GM12892 (cell line): ENCODE measurements at places on chromosomes 16 and 17.

DNA sequence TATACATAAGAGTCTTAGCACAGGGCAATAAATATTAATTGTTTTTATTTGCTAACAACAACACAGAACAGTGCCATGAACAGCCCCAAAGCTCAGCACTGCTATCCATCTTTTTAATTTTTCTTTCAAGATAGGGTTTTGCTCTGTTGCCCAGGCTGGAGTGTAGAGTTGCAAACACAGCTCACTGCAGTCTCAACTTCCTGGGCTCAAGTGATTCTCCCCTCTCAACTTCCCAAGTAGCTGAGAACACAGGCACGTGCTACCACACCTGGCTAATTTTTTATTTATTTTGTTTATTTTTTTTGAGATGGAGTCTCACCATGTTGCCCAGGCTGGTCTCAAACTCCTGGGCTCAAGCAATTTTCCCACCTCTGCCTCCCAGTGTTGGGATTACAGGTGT lies 47.6 kb upstream of the AKAP1 start:
- DNase-seq = no peak

DNA sequence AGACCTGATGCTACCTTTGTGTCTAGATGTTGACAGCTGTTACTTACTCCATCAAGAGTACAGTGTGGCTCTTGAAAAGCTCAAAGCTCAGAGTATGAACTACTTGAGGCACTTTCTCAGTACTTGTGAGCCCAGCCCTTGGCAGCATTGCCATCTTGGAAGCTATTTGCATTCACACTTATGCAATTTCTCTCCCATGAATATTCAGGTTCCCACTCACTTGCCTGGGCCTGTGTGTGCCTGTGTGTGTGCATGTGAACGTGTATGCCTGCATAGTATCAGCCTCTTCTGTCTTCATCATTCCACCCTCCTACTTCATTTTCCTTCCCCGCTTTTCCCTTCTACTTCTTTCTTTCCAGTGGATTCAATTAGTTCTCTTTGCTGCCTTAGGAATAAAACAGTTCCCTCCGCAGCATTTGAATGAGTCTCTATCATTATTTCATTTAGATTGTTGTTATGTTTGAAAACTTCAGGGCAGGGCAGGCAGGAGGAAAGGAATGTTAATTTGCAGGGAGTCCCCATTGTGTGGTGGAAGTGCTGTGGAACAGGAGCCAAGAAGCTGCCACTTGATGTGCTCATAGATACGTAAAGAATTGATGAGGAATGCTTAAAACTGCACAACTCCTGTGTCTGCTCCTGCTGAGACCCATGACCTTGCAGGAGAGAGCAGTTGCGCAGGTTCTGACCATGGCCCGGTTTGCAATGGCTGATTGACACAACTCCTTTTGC lies 58.9 kb downstream of the HS3ST4 start:
- no peak for DNase-seq

GRCh38 chr17:35255316-35255715 lies 12.4 kb downstream of the SLFN5 start:
- DNase-seq = no peak

DNA sequence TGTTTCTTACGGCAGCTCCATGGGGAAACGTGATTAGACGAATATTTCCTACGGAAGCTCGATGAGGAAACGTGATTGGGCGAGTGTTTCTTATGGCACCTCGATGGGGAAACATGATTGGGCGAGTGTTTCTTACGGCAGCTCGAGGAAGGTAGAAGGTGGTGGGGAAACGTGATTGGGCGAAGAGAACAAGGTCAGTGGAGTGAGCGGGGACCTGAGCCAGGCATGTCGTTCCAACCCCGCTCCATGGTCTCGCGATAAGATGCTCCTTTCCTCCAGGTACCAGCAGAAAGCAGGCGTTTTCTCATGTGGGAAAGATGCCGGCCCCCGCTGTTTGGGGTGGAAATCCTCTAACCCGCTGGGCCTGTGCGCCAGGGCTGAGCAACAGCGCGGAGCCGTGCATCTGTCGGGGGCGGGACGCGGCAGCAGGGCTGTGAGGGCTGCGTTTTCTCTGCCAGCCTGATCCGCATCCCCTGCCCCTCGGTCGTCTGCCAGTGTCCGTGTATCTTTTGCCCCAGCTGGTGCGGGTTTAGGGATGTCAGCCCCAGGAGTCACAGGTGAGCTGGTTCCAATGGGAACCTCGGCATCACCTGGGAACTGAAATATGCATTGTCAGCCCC lies 25.6 kb upstream of the DOC2B start:
- no peak for DNase-seq

DNA sequence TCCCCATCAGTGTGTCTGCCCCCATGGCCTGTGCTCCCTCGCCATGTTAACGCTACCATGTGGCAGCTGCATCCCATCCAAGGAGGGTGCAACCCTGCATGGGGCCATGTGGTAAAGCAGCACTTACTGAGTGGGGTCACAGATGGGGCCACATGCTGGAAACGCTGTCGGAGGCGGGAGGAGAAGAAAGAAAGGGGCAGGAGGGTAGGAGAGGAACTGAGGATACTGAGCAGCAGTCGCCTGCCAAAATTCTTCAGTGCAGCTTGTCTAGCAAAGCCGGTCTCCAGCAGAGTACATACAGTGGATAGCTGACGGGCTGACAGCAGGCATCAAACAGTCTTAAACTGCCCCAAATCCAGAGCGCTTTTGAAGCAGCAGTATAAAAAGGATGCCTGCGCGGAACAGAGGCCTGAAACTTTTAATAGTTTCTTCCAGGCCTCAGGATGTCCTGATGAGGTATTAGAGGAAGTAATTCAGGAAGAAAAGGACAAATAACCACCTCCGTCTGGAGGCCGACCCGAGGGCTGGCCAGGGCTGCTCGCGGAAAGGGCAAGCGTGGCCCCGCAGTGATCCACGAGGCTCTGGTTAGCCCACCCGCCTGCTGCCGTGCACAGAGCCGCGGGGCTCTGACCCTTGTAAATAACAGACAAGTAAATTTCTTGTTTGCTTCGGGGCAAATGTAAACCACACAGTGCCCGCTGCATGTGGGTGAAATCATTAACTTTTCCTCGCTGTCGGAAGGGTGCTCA lies 149.0 kb downstream of the CCDC182 start:
- DNase-seq = no peak

DNA sequence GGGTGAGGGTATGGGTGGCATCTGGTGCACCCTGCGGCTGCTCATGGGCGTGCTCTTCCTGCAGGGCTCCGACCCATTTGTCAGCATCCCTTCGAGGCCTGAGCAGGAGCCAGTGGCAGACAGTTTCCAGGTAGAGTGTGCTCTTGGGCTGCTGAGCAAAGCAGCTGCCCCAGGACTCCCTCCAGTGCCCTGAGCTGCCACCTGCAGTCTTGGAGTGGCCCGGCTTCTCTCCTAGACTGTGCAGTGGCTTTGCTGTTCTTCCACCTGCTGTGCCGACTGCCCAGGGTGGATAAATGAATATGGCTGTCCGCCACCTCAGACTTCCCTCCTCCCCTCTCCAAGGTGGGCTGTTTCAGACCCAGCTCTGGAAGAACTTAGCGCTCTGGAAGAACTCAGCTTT lies 10.8 kb upstream of the JPT2 start:
- DNase-seq = no peak

- no peak for DNase-seq
Measured at GRCh38 chr17:64185101-64185500, 55.2 kb upstream of the ERN1 start.

DNA sequence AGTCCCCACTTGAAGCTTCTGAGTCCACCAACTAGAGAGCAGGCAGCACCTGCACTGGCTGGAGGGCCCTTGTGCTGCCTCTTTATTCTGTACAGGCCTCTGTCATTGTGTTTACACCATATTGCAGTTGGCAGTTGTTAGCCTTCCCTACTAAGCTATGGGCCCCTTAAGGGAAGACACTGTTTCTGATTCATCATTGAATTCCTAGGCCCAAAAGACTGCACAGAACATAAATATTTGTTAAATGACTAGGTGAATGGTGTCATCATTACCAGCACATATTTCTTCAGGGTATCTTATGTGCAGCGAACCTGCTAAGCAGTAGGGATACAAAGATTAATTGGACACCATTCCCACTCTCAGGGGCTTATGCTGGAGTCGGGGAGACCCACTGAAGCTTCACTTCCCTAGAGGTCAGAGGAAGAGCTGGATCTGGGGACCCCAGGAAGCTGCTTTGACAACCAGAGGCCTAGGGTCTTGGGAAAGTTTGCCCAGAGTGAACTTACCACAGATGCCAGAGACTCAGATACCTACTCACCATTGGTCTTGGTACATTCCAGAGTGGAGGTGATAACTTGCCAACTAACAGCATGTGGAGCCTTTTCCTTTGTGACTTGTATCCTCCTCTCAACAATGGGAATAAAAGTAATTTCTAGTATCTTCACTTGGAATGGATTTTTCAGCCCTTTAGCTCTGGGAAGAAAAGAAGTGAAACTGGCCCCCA lies 28.7 kb upstream of the DDX52 start:
- DNase-seq = no peak

GRCh38 chr17:9860851-9861250 lies 35.1 kb downstream of the GLP2R start:
- DNase-seq = no peak

DNA sequence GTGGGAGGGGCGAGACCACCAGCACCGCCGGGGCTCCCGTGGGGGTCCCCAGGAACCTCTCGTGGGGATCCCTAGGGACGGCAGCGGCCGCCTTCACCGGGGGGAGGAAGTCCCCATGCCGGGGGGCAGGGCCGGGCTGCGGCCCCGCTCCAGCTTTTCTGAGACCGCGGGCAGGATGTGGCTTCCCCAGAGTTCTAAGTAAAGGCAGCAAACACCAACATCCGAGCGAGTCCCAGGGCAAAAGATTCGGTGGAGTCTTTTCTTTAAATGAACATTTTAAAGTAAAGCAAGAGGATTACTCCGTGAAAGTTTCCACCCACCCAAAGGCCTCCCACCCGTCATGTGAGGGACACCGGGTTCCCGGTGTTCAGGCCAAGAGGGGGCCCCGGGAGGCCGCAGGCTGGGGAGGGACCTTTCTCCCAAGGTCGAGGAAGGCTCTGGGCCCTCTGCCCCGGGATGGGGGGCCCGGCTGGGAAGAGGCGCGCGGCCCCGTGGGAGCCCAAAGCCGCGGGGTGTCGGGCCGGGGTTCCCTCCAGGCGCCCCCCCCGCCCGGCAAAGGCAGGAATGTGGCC lies 137.2 kb upstream of the RPH3AL start:
- DNase-seq = peak; percentile 37
